Suppressor macrophage (primary cell): ENCODE measurements at places on chromosomes 12 and 14.

DNA sequence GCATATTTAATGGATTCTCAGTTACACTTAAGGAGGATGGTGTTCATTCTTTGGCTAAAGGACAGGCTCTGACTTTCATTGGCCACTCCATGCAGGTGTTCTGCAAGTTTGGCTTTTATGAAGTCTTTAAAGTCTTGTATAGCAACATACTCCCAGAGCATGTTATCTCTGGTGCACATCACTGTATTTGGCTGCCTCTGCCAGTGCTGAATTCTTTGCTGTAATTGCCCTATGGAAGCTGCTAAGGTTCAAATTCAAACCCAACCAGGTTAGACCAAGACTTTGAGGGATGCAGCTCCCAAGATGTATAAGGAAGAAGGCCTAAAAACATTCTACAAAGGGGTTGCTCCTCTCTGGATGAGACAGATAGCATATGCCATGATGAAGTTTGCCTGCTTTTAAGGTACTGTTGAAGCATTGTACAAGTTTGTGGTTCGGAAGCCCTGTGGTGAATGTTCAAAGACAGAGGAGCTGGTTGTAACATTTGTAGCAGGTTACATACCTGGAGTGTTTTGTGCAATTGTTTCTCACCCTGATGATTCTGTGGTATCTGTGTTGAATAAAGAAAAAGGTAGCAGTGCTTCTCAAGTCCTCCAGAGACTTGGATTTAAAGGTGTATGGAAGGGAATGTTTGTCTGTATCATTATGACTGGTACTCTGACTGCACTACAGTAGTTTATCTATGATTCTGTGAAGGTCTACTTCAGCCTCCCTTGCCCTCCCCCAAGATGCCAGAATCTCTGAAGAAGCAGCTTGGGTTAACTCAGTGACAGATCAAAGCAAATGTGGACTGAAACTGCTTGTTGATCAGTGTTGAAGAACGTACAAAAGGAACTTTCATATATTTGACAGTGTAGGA is 19.4 kb downstream of the TMEM116 start:
- no peak for DNase-seq

GRCh38 chr14:103126873-103127304 is 3.6 kb downstream of the TNFAIP2 start:
- DNase-seq, result no peak

GRCh38 chr12:117680312-117680711 is 288.5 kb downstream of the KSR2 start:
- no peak for DNase-seq

DNA sequence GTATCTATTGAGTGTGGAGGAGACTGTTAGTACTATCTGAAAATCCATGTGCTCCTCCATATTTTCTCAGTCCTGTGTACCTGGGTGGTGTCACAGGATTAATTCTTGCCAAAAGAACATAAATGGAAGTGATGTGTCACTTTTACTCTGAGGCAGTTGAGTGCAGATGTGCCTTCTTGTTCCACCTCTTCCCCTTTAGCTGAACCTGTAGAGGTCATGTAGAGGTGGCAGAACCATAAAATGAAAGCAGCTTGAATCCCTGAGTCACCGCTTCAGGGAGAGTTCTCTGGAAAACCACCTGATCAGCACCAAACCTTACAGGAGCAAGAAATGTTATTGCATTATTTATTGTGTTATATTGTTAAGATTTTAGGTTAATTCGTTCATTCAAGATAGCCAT is 14.7 kb upstream of the SLC25A3 start:
- no peak for DNase-seq

GRCh38 chr14:95196268-95196667 is 38.9 kb upstream of the DICER1 start:
- DNase-seq, result peak; percentile 19

DNA sequence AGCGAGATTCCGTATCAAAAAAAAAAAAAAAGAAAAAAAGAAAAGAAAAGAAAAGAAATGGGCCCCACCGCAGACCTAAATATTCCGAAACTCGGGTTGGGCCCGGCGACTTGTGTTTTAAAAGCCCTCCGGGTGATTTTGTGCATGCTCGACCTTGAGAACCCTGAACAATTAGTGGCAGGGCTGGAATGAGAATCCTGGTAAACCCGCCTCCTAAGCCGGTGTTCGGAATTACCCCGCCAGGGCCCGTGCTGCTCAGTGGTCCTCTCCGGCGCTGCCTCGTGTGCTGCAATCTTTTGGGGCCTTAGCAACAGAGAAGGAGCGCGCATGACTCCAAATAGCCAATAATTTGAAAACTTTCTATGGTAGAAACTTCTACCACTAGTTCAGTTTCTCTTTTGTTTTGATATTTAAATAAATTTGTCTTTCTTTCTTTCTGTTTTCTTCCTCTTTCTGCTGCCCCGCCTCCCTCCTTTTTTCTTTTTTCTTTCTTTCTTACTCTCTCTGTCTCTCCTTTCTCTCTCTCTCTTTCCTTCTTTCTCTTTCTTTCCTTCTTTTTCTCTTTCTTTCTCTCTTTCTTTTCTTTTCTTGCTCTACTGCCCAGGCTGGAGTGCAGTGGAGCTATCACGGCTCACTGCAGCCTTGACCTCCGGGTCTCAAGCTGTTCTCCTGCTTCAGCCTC is 1.5 kb upstream of the GALNT6 start:
- peak; percentile 69 for DNase-seq

DNA sequence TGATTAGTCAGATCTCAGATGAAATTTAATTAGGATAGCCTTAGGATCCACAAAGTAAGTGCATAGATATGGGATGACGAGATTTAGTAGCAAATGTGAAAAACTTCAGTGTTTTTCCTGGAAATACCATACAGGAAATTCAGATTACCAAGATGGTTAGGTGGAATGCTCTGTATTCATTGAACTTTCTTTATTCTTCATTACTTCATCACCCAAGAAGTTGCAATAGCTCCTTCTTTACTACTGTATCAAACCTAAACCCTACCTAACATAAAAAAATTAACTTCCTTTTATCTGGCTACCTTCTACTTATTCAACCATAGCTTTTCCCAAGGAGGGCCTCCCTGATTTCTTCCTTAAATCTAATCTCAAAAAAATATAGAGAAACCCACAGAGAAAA is 100.4 kb downstream of the TTC6 start:
- no peak for DNase-seq

DNA sequence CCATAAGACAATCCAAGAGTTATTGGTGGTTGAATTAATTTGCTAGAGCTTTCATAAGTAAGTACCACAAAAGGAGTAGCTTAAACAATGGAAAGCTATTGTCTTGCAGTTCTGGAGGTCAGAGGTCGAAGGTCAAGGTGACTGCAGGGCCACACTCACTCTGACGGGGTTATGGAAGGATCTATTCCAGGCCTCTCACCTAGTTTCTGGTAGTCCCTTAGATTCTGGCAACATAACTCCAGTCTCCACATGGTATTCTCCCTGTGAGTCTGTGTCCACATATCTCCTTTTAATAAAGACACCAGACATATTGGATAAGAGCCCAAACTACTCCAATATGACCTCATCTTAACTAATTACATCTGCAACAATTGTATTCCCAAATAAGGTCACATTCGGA is 273.4 kb downstream of the FOXN3 start:
- no peak for DNase-seq

GRCh38 chr12:6165395-6165794 is 34.8 kb upstream of the CD9 start:
- no peak for DNase-seq

DNA sequence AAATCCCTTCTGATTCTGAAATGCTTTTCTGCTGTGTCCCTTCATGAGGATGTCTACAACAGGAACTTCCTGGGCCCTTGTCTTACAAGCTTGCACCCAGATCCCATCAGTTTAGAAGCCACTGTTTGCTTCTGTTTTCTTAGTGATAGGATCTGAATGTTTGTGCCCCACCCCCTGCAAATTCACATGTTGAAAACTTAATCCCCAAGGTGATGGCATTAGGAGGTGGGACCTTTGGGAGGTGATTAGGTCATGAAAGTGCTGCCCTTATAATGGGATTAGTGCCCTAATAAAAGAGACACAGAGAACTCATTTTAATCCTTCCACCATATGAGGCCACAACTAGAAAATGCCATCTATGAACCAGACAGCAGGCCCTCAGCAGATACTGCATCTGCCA is 36.0 kb upstream of the GNPNAT1 start:
- no peak for DNase-seq

GRCh38 chr14:96267916-96268315 is 11.9 kb downstream of the BDKRB1 start:
- DNase-seq, result no peak

GRCh38 chr14:68139431-68140075 is 320.0 kb downstream of the RAD51B start:
- DNase-seq, result no peak

GRCh38 chr12:11649413-11650285 is at the start of gene ETV6:
Gene ETV6, plus strand, starts transcription at chr12:11649674. Its CDS starts 454 bp downstream, at chr12:11650128.
- DNase-seq, result peak; percentile 85
